HFFc6 (cell line): ENCODE measurements at places on chromosomes 5 and 9.

- peak; percentile 95 for DNase-seq
Measured at GRCh38 chr9:112065806-112066606, 109.1 kb downstream of the SUSD1 start.

- no peak for DNase-seq
Measured at GRCh38 chr5:66810848-66811261, 214.7 kb downstream of the MAST4 start.

DNA sequence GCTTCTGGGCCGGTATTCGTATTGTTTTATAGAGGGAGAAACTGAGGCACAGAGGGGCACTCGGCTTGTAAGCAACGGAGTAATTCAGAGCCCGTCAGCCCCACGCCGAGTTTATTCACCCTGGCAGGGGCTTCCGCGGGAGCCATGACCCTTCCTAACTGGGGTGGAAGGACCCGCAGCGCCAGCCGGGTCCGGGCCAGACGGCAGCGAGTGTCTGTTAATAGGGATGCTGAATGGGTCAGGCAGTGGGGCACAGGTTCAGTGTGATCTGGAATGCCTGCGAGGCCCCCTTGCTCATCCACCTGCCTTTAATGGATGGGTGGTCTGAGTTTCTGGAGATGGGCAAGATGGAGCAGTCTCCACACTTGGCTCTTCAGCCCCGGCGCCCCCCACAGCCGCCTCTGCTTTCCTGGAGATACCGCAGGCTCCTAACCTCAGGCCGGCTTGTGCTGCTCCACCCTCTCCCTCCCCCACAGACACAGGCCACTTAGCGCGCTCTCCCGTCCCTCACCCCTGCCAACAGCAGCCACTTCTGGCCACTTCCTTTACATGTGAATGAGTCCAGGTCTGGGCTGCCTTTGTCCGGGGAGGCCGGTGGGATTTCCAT, 147.1 kb downstream of the ERCC6L2 start:
- no peak for DNase-seq

- no peak for DNase-seq
Measured at GRCh38 chr5:100780376-100780870, 122.7 kb downstream of the ST8SIA4 start.

DNA sequence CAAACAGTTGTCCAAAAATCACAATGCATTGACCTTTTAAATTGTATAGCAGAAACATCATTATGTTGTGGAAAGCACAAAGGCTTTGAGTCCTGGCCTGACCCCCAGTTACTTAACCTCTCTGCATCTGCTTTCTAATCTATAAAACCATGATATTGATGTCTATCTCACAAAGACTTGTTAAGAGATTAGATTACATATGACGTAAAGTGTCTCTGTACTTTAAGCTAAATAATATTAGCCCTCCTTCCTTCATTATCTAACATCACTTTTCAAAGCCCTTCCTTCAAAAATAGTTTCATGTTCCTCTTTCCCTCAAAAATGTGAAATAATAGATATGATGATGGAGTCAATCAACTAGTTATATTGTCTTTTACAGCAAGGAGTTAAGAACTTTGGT, 3.4 kb downstream of the ADAMTS6 start:
- no peak for DNase-seq

DNA sequence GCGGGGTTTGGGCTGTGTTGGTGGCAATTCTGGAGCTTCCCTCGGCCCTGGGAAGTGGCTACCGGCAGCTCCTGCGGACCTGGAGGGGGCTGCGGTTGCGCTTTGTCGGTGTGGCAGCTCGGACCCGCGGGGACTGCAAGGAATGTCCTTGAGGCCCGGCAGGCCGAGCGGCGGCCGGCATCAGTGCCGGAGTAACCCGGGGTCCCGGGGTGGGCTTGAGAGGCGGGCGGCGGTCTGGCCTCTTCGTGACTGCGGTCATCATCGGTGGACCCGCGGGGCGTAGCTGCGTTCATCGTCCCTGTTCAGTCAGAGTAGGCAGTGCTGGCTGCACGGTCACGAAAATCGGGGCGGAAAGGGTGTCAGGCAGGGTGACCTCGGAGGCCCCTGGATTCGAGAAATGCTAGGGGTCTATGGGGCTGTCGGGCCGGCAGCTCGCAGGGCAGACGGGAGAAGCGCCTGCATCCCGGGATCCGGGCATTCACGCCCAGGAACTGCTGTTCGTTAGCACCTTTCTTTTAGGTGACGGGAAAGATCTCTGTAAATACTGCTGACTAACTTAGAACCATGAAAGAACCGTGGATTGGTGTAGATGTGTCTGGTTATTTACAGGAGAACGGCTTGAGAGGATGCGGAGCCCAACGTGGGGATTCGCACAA, 474 bp downstream of the HMGCR start:
- no peak for DNase-seq
